ENCODE measurements at places on chromosomes 3 and 15. TPM values are rescaled to one million over a fixed set of nuclear protein-coding genes. Genes with fewer than 3 reads are reported as not detected.

The NLGN1 gene
- polyA plus RNA-seq = 2.2 TPM

The C2CD4A gene
- polyA plus RNA-seq = 0.30 TPM

The AHSG gene
- 0.44 TPM for polyA plus RNA-seq

The PEAK1 gene
- 25.2 TPM for polyA plus RNA-seq

The NR1I2 gene
- 0.65 TPM for polyA plus RNA-seq

The GPR149 gene
- polyA plus RNA-seq = not detected

The STAB1 gene
- polyA plus RNA-seq = 40.7 TPM

The MYZAP gene
- 6.8 TPM for polyA plus RNA-seq

The SHISA5 gene
- polyA plus RNA-seq = 126 TPM

The STRIT1 gene
- 1.6 TPM for polyA plus RNA-seq

The CPNE9 gene
- 0.10 TPM for polyA plus RNA-seq

The SSUH2 gene
- 4.6 TPM for polyA plus RNA-seq

DNA sequence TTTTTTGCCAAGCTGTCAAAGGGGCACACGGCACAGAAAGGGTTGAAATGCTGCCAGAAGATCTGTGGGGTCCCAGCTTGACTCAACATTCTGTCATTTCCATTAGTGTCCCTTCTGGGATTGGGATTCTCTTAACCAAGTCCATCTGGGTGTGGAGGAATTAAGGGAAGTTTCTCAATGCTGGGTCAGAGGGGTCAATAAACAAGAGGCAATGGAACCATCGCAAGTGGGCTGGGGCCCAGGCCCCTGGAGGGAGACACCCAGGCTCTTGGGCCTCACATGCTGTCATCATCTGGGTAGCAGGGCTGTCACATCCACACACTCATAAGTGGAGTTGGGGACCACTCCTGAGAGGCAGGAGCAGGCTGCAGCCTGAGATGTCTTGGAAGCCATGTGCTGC, 8.1 kb upstream of the APOD start:
- DNase-seq = no peak

DNA sequence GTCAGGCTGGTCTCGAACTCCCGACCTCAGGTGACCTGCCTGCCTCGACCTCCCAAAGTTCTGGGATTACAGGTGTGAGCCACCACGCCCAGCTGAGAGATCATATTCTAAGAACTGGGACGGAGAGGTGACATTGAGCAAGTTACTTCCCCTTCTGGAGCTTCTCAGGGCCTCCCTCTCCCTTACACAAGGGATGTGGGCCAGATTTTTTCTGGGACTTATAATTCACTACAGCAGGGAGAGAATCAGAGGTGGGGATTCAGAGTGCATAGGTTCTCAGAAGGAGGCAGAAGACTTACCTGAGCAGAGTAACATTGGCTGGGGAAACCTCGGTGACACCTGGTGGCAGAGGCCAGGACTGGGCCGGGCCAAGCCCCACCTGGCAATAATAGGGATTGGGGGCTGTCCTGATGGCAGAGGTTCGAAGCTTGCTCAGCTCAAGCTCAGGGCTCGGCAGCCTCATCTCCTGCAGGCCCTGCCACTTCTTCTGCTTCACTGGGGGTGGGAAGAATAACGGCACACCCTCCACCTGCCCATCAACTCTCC, 6.8 kb downstream of the LTK start:
- DNase-seq = no peak

- peak; percentile 79 for DNase-seq
Observed at GRCh38 chr15:101201411-101202174, 50.3 kb downstream of the CHSY1 start.

GRCh38 chr3:82133070-82133606, 371.7 kb upstream of the GBE1 start:
- DNase-seq = peak; percentile 38

DNA sequence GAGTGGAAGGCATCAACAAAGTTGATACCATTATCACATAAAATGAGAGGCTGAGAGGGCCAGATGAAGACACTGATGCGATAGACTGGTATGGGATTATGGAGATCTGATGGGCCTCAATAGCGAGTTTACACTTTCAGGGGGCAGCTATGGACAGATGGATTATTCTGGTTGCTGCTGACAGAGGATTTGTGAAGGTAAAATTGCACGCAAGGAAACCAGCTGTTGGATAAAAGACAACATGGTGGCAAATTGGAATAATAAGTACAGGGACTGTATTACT, 203.9 kb downstream of the MBNL1 start:
- no peak for DNase-seq

DNA sequence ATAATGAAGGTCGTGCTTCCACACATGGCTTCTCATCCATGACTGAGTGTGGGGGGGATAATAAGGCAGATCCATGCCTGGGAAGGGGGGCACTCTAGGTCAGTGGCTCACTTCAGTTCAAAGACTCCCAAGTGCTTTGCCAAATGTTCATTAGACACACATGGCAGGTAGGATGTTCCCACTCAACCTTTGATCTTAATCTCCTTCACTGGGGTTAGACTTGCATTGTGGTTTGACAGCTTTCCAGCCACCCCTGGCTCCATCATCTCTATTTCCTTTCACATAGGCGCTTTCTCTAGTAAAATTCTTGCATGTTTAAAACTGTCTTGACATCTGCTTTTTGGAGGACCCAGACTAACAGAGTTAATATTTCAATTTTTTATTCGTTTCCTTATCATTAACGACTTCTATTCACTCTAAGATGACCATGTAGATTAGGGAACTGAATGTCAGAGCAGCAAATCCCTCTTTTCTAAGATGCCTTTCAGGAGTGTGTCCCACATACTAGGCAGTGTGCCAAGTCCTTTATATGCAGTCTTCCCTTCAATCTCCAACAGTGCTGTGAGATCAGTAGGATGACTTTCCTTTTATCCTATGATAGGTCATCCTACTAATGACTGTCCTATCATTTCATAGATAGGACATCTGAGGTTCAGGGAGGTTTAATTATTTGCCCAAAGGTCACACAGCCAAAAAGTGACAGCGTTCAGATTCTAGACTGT, 57.9 kb downstream of the BTD start:
- DNase-seq = no peak

DNA sequence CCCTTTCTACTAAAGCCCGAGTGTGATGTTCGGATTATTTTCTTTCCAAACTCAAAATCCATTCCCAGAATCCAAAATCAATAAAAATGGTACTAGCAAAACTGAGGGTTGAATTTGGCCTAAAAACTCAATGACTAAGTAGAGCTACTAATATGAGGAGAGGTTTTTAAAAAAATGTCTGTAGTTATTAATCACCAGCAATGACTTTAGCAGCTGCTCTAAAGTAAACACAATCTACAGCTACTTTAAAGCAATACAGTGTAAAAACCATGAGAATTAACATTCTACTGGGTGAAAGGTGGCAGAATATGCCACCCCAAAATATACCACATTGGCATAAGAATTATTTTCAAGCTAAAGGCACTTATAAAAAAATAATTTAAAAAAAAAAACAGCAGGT, 23.5 kb downstream of the FHIT start:
- DNase-seq = no peak

DNA sequence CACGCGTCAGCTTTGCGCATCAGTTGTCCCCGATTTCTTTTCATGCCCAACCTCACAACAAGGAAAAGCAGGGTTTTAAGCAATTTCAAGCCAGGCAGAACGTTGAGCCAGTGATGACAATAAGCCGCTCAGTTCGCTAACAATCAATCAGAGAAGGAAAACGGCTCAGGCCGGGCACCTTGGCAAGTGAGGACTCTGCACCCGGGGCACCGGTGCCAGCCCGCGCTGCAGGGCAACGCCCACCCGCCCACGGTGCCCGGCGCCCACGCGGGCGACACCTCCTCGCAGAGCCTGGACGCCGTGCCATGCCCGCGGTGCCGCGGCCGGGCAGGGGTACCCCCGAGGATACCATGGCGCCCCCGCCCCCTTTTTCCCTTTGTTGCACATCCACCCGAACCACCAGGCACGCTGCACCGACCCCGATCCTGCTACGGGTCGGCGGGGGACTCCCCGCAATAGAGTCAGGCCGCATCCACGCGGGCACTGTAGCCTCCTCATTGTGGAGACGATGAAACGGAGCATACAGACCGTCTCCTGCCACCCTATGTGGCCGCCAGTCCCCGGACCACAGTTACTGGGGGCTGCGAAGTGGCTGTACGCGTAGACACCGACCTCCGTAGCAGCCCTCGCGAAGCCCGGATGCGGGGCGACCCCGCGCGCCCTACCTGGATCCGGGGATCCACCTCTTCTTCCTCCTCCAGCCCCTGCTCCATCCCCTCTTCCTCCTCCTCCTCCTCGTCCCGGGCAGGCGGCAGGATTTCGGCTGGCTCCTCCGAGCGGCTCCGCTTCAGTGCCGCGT, 581 bp downstream of the SH3BP5 start:
- no peak for DNase-seq

DNA sequence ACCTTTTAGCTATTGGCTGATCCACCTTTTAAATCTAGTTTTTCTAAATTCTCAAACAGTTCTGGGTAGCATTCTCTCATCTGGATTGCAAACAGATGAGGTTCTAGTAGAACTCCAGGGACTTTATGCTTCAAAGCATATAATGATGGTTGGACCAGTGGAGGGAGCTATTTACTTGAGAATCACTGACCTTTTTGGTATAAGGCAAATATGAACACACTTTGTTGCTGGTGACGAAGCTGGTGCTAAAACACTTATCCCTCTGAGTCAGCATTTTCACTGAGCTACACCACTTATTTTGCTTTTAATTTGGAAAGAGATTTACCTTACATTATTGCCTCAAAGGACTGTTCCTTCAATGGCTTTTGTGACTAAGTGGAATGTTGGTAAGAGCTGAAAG, 58.6 kb upstream of the SLITRK3 start:
- no peak for DNase-seq

DNA sequence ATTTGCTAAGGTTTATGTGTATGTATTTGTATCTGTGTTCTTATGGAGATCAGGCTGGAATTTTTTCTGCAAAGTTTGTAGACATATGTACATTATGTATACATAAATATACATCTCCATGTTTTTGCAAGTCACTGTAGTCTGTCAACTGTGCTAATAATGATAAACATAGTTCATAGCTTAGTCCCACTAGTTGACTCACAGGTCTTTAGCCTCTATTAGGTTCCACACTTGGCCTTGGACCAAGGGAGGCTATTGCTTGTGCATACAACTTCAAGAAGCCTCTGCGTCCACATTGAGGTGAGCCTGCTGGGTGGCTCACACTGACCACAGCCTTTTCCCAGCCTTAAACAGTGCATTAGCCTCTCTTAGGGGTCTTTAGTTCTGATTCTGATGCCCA, 243.8 kb upstream of the PEX5L start:
- DNase-seq = no peak

DNA sequence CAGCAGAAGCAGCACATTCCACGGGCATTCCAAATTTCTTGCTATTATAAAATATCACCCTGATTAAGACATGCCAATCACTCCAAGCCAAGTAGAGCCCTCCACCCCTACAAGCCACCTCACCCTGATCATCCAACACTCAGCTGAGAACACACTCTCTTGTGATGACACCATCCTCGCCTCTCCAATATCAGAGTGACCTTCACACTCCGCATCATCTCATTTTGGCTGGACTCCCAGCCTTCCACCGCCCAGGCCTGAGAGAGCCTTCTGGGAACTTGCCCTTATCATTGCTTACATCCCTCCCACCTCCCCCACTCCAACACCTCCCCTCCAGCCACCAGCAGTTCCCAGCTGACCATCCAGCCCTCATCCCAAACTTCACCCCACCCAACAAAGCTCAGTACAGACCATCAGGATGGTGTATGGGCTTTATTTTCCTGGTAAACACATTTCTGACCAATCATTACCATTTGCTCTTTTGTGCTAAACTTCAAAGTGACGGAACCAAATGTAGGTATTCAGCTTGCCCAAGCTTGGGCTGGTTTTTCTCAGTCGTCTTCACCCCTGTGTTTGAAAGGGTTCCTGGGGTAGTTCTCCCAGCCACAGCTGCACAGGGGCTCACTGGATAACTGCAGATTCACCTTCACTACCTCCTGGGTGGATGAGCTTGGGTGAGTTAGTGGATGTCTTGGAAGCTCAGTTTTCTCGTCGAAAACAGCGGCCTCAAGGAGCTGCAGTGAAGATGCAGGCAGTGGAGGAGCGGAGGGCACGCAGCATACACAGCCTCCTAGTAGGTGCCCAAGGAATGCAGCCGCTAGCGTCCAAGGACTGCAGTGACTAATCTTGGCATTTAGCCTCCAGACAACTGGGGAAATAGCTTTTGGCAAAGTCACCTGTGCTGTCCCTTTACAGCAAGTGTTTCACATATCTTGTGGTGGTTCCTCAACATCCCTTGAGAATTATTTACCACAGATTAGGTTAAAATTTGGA, 115.1 kb downstream of the LIPC start:
- no peak for DNase-seq

- peak; percentile 65 for DNase-seq
Observed at GRCh38 chr15:84600331-84600686, 500 bp upstream of the ZSCAN2 start.

- no peak for DNase-seq
Observed at GRCh38 chr15:40845511-40846284, 1.9 kb downstream of the SPINT1 start.

DNA sequence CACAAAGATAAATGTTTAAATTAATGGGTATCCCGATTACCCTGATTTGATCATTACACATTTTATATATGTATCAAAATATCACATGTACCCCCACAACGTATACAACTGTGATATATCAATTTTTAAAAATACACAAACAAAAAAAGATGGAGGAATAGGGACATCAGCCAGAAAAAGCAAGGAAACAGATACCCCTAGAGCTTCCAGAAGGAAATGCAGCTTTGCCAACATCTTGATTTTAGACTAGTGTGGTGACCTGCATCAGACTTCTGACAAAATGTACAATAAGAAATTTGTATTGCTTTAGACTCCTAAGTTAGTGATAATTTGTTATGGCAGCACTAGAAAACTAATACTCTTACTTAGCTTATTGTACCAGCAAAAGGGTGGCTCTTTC, 483.8 kb downstream of the TUSC7 start:
- DNase-seq = no peak

- no peak for DNase-seq
Observed at GRCh38 chr3:111936191-111936841, 42.5 kb upstream of the ABHD10 start.

- no peak for DNase-seq
Observed at GRCh38 chr3:184315871-184316661, 1.7 kb downstream of the EIF4G1 start.

DNA sequence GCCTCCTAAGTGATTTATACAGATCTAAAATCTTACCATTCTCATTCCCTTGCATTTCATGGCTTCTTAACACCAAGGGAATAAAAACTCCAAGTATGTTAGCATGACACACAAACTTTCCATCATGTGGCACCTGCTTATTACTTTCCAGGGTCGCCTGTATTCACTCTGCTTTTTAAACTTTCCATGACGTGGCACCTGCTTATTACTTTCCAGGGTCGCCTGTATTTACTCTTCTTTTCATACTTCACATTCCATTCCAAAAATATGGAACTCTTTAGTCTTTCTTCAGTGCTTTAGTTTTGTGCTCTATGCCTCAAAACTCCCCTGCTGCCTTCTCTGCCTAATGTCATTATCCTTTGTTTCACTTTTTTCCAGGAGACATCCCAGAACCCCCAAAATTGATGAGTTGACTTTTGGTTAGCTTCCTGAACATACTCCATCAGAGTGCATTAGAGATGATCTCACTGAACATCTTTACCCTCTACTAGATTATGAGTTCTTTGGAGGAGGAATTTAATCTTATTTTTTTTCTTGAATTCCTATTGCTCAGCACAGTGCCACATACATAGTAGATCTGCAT, 47.0 kb downstream of the CALML4 start:
- no peak for DNase-seq
